ENCODE measurements at places on chromosomes 12 and 14.

- no peak for DNase-seq
These were observed 35.5 kb downstream of the SLC5A8 start for GRCh38 chr12:101174541-101174940.

- no peak for DNase-seq
These were observed 188.7 kb upstream of the ARID2 start for GRCh38 chr12:45540661-45541341.

DNA sequence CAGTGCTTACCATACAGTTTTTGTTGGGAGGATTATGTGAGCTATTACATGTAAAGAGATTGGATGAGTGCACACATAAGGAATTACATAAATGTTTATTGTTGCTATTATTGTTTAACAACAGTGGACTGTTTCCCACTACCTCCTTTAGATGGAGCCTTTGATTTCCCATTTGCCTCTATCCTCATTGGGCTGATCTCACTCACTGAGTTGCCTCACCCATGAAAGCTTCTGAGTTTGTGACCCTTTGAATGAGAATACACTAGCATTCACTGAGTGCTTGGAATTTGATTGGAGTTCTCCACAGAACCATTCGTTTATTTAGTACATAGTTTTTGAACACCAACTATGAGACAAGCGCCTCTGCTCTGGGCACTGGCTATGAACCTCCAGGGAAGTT is 121.0 kb downstream of the HELB start:
- DNase-seq: no peak

- no peak for DNase-seq
These were observed 411.7 kb upstream of the FLRT2 start for GRCh38 chr14:85118274-85118673.

- DNase-seq: no peak
These were observed 5.4 kb downstream of the PSMD9 start for GRCh38 chr12:121893961-121894460.

DNA sequence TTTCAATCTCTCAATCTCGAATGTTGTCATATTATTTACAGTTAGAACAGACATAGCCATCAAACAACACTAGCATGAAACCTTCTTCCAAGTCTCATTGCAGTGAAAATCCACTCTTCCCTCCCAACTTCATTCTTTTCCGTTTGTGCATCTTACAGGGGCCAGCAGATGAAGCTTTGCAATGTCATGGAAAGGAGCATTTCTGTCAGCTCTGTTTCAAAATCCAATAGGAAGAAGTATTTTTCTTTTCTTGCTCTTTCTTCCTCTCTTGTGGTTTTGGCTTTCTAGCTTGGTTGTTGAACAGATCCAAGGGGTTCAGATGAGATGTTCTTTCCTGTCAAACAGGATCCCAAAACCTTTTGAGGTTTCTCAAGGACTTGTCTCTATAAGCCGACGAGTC is 416.6 kb downstream of the AEBP2 start:
- no peak for DNase-seq

- DNase-seq: peak; percentile 68
These were observed 103.8 kb upstream of the ETV6 start for GRCh38 chr12:11545484-11546330.

GRCh38 chr12:27841392-27841882 is 61.4 kb upstream of the MANSC4 start:
- DNase-seq: no peak

GRCh38 chr12:116959845-116960514 is 49.2 kb downstream of the FBXW8 start:
- peak; percentile 4 for DNase-seq

DNA sequence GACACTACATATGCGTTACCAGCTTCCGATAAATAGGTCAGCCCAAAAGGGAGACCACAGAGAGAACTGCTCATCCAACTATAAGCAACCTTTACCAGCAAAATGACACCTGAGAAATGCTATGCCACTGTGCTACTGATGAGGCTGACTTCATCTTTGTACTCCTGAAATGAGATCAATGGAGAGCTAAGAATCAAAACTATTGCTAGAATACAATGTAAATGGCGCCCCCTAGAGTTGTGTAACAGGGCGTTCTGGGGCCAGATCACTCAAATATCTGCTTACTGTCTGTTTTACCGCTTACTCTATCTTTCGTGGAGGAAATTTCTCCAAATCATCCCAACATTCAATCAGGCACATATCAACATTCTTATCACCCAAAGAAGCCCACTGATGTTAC is 4.6 kb downstream of the ZNF384 start:
- peak; percentile 39 for DNase-seq

DNA sequence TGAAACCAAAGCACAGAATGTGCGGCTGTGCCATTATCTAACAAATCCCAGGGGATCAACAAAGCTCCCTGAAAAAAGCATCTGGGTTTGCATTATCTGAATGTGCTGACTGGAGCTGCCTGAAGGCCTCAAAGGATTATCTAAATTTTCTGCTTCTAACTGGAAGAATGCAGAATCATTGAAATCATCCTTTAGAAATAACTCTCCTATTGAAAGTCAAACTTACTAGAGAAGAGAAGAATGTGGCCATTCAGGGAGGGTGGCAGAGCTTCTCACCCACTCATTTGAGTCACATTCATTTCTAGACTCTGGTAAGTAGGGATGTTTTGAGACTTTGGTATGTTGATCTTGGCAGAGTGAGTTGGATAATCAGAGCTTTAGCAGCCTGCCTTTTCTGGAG is 220.6 kb upstream of the RGS6 start:
- DNase-seq: no peak

DNA sequence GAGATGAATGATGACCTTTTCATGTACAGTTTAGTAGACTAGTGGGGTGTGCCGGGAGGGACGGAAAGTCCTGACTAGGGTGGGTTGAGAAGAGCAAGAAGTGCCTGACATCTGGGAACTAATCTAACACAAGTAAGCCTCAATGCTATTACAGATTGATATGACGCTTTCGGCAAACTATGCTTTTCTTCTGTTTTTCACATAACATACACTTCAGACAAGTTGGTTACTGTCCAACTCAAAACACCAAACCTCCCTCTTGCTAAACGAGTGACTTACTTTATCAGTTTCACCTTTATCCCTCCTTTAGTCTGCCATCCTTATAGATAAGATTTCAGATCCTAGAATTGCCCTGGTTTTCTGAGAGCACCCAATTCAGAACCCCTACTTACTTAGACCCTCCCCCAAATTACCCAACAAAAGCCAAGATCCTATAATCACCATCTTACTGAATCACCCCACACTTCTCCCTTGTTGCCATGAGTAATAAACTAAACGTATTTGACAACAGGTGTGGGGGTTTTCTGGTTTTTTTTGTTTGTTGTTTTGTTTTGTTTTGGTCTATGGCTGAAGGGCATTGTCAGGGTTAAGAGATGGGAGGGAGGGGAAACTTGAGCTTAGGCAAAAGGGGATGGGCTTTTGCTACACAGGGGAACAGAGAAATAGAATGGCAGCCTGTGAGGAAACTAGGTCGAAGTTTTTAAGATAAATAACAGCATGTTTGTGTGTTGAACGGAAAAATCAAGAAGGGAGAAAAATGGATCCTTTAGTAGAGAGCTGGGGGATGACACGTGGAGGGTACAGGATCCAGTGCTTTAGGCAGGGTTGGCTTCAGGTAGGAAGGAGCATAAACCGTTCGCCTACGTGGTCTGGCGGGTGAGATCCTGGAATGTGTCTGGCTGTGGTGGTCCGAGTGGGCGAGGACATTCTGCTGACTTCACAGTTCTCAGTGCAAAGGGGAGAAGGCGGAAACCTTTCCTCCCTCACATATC is 6.1 kb upstream of the PSMA3 start:
- DNase-seq: no peak

DNA sequence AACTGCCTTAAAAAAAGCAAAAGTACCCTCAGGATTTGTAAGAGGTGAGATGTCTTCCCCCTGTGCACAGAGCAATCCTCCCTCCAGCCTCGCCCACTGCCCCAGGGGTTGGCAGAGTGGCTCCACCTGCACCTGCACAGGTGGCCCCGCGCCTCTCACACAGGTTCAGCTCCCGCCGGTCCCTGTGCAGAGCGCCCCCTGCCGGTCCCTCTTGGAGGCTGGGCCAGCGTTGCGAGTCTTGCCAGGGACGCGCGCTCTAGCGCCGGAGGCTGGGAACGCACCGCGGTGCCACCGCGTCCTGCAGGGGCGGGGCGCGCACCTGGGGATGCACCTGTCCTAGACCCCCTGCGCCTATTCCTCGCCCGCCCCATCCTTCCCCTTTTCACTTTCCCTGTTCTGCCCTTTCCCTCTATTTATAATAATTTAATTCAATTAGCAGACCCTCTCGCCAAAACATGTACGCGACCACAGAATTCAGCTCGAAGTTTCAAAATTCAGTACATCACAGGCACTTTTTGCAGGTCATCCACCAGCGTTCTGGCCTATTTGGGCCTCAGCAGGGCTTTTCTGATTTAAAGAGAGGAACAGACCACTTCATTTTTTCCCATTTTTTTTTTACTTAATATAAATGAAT is 618.6 kb downstream of the AACS start:
- DNase-seq: no peak

DNA sequence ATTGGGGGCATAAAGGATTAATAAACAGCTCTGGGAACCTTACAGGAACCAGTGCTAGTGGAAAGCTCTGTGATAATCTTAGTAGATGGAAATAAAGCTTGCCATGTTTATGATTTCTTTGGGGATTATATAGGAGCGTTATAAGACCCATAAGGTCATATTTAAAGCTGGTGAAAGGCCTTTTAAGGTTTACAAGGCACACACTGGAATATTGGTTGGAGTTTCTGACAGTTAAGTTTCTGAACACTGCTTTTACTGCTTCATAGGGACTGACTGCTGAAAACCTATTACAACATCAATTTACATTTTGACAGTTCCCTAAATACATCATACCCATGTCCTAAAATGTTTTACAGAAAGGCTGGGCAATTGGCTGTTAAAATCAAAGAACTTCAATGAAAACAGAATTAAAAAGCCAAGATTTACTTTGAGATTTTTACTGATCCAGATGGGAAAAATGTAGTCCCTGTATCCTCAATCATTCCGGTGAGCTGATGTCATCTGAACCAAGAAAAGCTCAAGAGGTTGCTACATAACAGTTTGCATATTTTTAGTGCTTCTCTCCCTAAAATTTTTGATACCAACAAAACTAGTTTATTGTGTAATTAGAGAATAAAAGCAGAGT is 153.7 kb upstream of the IGF1 start:
- no peak for DNase-seq

GRCh38 chr12:96237465-96238077 is 43.4 kb downstream of the ELK3 start:
- DNase-seq: peak; percentile 63

GRCh38 chr12:54220092-54220557 is 31.3 kb upstream of the SMUG1 start:
- DNase-seq: peak; percentile 52

DNA sequence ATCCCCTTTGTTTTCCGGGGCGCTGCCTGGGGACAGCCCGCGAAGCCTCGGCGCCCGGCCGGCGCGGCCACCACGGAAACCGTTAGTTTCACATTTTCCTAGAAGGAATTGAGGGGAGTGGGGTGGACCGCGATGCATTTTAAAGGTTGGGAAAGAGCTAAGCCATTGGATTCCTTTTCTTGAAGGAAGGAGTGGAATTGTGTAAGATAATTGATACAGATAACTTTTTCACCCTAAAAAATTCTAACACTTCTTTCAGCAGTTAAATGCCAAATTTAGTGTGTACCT is 137.1 kb downstream of the MON2 start:
- no peak for DNase-seq

GRCh38 chr14:103594265-103594664 is 31.5 kb downstream of the COA8 start:
- DNase-seq: no peak

DNA sequence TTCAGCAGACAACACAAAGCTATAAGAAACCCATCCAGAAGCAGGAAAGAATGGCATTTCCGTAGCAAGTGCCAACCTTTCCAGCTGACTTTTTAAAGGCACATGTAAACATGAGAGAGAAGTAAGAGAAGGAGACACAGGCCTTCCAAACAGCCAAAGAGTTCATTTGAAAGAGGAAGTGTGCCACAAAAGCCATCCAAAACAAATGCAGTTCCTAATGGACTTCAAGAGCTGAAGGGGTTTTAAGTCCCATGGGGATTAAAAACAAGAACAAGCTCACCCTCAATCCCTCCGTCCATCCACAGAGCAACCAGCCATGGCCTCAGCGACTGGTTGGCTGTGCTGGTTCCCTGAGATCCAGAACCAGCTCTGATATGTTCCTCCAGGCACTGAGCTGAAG is 4.5 kb upstream of the DPF3 start:
- no peak for DNase-seq

DNA sequence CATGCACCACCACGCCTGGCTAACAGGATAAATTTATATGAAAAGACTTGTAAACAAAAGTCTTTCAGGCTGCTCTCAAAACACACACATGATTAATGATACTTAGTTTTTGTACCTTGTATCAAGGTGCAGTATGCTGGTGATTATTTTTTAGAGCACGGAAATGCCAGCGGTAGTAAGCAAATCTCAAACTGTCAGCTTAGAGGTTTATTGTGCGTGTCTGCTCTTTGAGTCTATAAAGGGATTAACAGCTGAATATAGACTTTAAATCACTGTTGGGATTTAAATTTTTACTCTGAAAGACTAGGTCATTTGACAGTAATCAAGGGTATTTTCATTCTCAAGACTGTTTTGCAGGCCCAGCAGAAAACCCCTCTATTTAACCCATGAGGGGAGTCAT is 50.5 kb downstream of the PLEKHA5 start:
- DNase-seq: no peak

DNA sequence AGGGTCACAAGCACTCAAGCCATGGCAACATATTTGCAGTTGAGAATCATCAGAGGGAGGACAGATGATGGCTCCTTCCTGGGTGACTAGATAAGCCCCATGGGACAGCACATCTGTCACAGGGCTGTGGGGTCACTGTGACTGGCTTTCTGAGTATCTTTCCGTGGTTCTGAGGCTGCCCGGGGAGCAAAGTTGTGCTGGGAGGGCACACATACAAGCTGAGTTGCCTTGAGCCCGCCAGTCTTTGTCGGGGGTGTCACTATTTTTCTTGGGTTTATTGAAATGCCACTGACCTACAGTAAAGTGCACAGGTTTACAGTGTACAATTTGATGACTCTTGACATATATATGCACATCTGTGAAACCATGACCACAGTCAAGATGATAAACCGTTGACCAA is 17.2 kb upstream of the KIF26A start:
- DNase-seq: no peak

- no peak for DNase-seq
These were observed 93.6 kb downstream of the TXNDC16 start for GRCh38 chr14:52458721-52459085.

DNA sequence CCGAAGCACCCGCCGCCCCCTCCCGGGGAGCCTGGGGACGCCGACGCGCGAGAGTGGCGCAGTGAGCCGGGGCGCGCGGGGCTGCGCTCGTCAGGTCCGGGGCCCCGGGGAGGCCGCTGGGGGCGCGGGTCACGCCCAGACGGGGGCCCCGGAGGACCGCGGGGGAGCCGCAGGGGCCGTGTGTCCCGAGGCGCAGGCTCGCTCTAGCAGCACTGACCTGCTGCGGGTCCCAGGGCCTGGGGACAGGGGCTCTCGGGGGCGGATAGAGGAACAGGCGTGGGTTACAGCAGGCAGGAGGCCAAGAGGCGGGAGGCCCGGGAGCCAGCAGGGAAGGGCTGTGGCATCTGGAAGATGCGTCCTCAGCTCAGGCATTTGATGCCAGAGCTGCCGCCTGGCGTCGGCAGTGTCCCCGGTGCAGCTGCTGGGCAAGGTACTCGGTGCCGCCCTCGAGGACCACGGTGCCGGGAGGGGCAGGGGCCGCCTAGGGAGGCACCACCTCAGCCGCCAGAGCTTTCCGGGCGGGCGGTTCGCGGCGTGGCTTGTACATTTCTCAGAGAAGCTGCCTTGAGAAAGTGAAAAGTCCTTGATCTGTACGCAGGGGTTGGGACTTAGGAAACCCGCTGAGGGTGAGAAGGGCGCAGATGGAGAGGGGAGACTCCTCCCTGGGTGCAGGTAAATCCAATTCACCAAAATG is 1.2 kb downstream of the WNT5B start:
- no peak for DNase-seq

GRCh38 chr12:38771871-38772270 is 133.5 kb downstream of the CPNE8 start:
- DNase-seq: peak; percentile 7
